ENCODE measurements at places on chromosomes 1 and 21.

DNA sequence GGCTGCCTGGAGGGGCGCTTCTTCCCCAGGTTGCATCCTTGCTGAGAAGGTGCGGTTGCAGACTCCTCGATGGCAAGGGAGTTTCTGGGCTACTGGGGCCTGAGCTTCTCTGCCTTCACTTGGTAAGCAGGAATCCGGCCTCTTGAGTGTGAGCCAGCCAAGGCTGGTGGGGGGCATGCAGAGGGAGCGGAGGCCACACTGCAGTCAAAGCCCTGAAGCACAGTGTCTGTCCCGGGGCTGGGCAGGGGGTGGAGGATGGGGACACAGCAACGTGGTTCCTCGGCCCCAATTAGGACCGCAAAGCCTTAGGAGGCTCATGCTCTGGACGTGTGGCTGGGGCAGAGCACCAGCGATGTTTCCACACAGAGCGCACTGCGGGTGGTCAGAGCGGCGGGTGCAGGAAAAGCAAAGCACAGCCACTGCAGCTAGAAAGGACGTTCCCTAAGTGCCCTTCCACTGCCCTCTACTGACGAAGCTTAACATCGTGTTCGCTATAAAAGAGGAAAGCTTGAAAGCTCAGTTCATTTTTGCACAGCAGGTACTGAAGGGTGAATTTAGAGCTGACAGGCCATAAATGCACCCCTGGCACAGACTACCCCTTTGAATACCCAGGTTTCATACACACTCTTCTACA, 60.7 kb upstream of the COG2 start:
- DNase-seq = no peak

- no peak for DNase-seq
Observed at GRCh38 chr1:176800978-176801513, 338.1 kb downstream of the PAPPA2 start.

DNA sequence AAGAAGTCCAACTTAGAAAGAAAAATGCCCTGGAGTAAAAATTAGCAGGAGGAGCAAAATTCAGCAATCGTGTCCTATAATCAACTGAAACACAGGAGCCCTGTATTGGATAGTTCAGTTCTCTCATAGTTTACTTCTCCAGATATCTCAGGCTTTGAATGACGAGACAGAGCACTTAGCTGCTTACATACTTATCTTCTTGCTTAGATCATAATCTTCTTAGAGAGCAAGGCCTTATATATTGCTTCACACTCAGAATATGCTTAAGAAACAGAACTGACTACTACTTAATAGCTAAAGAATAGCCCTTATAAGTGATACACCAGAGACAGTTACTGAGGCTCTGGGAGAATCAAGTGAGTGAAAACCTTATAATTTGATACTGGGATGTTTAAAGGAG, 38.9 kb downstream of the TOR3A start:
- no peak for DNase-seq

- no peak for DNase-seq
Observed at GRCh38 chr1:86502721-86503405, 34.1 kb downstream of the CLCA1 start.

GRCh38 chr1:151905070-151905442, 4.3 kb downstream of the THEM4 start:
- DNase-seq = no peak

DNA sequence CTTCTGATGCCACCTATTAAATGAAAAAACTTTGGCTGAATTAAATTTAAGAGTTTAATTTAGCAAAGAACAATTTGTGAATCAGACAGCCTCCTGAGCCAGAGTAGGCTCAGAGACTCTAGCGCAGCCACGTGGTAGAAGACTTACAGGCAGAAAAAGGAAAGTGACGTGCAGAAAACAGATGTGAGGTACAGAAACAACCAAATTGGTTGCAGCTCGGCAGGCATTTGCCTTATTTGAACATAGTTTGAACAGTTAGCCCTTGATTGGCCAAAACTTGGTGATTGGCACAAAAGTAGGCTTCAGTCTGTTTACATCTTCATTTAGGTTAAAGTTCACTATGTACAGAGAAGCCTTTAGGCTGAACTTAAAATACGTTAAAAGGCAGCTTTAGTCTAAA, 22.9 kb downstream of the TCP10L start:
- no peak for DNase-seq

DNA sequence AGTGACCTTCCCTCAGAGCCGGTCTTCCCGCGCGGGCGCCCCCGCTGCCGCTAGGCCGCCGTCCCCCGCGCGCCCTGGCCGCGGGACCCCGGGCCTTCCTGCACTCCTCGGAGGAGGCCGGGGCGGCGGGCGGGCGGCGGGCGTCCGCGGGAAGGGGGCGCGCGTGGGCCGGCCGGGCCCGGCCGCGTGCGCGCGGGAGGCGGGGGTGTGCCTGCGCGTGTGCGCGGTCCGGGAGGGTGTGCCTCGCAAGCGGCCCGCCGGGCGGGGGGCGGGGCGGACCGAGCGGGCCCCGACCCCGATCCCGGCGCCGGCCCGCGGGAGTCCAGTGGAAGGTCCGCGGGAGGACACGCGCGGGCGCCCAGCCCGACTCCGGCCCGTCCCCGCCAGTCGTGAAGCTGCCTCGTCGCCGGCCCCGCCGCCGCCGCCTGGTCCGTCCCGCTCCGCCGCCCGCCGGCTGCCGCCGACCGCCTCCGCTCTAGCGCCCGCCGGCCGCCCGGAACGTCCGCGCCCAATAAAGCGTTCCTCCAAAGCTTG, 438 bp downstream of the MRPS6 start:
- DNase-seq = peak; percentile 53

- DNase-seq = no peak
Observed at GRCh38 chr1:203046984-203047630, 20.8 kb downstream of the PPFIA4 start.

- no peak for DNase-seq
Observed at GRCh38 chr1:173871091-173871490, 2.9 kb downstream of the ZBTB37 start.

DNA sequence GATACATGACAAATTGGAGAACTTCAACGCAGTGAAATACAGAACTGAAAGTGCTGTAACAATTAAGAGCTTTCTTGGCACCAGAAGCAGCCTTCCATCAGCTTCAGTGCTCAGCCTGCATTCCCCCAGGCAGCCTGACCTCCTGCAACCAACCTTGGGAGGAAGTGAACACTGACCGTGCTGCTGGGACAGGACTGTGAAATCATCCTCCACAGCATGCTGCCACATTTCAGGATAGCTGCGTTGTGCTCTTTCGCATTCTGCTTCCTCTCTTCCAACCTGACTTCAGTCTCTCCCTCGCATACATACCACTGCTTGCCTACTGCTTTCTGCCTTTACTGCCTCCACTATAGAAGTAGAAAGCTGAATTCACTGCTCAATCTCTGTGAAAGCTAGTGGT, 388.6 kb downstream of the RWDD3 start:
- no peak for DNase-seq

DNA sequence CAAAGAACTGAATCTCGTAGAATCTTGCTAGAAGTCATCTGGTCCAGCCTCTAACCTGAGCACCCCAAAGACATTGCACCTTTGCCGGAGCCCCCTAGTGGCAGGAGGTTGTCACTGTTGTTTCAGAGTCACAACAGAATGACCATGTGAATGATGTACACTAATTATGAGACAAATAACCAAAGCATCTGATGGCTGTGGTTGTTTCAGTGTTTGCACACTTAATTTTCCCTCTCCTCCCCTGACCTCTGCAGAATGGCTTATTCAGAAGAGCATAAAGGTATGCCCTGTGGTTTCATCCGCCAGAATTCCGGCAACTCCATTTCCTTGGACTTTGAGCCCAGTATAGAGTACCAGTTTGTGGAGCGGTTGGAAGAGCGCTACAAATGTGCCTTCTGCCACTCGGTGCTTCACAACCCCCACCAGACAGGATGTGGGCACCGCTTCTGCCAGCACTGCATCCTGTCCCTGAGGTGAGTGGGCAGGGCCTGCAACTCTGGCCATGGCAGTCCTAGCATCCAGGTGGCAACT, 26.4 kb downstream of the TRAF5 start:
- no peak for DNase-seq

- no peak for DNase-seq
Observed at GRCh38 chr1:94522304-94522703, 19.3 kb downstream of the F3 start.

DNA sequence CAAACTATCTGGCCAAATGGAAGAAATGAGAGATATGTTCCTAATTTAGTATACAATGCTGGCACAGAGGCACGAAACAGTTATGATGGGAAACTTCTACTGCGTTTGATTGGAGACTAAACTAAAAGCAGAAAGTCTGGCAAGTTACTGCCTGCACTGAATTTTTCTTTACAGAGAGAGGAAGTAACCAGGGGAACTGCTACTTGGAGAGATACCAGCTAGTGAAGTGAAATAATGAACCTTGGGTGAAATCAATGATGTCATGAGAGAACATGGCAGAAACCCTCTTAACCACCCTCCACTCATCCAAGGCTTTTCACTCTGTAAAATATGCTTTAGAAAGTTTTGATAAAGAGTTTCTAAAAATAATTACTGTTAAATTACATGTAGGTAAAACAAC, 29.3 kb downstream of the NIBAN1 start:
- no peak for DNase-seq

DNA sequence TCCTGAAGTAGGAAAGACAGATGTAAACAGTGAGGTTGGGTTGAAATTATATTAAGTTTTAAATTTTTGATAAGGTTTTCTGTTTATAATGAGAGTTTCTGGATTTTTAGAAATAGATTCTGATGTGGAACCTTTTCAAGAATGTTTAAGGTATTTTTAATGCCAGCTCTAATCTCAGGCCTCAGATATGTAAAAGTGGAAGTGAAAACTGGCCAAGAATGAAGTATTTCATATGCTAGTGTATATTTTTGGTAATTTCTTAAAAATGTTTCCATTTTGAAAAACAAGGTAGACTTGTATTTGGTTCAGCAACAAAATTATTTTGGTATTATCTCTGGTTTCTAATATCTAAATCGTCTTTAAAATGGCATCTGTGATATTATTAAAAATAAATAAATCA, 14.4 kb downstream of the IFNAR1 start:
- DNase-seq = no peak

GRCh38 chr1:172885411-172885810, 165.3 kb downstream of the TNFSF18 start:
- DNase-seq = no peak

DNA sequence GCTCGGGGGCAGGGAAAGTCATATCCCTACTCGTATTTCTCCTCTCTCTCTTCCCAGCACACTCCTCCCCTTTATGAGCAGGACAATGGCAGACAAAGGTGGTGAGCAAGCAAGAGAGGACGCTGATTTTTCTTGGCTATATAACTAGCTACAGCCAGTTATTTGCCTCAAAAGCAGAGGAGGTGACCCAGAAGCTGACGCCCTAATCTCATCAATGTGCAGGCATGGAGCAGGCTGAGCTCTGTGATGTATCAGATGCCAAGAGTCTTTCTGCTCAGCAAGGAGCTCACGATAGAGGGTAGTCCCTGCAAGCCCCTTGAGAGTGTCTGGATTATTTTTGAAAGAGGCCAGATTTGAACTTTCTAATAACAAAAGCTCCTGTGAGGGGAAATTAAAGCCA, 75.5 kb downstream of the ASTN1 start:
- DNase-seq = no peak

- DNase-seq = no peak
Observed at GRCh38 chr1:203038217-203038741, 12.0 kb downstream of the PPFIA4 start.

DNA sequence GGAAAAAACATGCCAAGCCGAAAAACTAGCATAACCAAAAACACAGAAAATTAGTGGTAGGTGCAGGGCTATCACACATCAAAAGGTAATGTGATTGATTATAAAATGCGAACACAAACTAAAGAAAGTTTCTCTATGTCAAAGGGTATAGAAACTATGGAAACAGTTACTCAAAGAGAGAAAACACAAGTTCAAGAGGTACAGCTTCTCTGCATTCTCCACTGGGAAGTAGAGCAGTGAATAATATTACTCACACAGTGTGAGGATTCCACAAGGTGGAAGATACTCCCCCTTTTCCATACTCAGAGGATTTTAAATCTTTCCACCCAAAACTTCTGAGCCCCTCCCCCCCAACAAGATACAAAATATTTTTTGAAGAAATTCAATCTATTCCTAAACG, 18.6 kb downstream of the AKT3 start:
- DNase-seq = no peak

- no peak for DNase-seq
Observed at GRCh38 chr1:100187912-100188311, 9.9 kb upstream of the LRRC39 start.

DNA sequence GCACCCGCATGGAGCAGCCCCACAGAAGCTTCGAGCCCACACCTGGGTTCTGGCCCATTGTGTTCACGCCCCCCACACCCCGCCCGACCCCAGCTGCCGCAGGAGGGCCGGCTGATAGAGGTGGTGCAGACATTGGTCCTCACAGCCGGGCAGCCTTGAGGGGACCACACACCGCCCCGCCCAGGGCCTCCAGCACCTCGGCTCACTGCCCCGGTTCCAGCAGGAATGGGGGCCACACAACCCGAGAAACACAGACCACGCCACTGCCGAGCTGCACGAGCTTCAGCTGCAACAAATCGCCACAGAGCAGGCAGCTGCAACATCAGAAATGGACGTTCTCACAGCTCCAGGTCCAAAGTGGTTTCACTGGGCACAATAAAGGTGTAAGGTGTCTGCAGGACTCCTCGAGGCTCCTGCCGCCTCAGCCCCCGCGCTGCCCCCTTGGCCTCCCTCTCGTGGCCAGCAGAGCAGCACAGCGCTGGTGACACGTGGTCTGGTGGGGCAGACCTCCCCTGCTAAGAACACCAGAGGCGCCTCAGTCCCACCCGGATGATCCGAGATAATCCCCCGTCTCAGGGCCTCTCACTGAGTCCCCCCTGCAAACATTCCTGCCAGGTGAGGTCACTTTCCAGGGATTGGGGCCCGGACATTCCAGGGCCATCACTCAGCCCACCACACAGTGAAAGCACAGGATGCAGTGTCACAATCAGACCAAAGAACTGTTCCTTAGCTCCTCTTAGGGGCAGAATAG, 62.3 kb upstream of the ADARB1 start:
- no peak for DNase-seq

DNA sequence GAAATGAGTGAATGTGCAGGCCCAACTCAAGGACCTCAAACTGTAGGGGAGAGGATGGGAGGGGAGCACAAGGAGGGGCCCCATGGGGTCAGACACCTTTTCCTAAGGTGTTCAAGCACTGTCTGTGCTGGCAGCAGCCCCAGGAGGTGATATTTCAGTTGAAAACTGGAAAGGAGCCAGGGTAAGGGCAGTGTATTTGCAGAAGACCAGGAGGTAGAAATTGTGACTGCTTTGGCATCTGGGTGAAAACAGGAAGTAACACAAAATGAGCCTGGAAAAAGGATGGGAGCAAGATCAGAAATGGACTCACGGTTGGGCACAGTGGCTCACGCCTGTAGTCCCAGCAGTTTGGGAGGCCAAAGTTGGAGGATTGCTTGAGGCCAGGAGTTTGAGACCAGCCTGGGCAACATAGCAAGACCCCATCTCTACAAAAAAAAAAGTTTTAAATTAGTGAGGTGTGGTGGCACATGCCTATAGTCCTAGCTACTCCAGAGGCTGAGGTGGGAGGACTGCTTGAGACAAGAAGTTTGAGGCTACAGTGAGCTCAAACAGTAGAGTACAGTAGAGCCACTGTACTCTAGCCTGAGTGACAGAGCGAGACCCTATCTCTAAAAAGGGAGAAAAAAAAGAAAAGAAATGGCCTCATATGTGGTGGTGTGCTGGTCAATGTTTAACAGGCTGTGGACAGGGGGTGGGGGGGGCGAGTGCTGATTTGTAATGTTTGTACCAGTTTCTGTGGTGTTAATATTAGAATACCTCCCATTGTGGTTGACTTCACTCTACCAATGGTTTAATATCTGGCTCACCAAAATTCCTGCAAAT, 76.2 kb upstream of the ANGPTL1 start:
- no peak for DNase-seq
